ENCODE measurements at places on chromosomes 13 and 19.

DNA sequence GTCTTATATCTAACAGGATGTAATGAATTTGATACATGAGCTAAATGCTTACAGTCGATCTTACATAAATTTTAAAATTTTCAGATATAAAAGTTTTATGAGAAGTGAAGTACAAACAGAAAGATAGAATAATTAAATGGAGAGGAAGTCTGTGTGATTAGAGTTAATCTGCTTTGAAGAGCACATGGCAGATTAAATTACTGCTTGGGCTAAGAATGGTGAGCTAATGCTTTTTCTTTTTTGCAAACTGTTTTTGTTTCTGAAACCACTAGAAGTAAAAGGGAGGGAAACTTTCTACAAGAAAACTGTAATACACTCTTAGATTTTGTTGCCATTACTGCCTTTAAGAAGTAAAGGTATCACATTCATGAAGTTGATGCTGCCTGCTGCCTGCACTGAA lies 96.3 kb upstream of the SPRY2 start:
- no peak for DNase-seq

DNA sequence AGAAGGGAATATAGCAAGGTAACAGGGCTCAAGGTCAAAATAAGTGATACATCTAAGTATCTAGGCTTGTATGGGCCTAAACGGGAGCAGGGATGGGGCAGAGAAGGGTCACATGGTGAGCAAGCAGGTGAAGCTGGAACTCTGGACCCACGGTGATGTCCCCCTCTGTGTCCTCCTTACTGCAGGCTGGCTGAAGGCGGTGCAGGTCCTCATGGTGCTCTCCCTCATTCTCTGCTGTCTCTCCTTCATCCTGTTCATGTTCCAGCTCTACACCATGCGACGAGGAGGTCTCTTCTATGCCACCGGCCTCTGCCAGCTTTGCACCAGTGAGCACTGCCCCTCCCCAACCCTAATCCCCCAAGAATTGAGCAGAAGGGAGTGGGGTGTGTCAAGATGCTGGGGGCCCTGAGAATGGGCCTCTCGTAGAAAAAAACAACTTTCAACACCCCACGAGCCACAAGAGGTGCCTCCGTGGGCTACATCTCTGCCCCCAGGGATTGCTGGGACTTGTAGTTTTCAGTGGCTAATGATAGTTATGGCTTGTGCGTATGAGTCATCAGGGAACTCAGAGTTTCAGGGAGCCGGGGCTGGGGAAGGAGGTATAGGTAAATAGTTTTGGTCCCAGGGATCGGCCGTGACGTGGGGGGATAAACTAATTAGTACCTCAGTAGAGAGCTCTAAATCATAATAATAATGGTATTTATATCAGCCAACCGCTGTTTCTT lies 4.0 kb downstream of the EMP3 start:
- DNase-seq = no peak

DNA sequence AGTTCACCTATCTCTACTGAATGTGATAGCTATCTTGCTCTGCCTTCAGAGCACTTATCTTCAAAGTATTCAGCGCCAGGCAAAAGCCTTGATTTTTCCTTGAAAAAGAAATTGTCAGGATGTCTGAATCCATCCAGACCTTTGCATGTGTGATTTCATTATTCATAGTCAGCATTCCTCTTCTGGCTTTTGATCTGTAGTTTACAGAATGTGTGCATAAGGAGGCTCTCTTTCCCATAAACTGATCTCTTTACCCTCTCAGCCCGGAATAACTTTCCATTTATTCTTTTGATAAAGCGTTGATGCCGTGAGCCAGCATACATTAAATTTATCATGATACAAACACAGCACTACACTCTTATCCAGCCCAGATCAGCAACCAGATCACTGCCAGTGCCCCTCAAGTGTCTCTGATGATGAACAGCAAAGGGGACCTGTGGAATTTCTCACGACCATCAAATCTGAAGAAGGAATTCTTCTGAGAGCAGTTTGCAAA lies 130.8 kb downstream of the DNAJC15 start:
- no peak for DNase-seq

DNA sequence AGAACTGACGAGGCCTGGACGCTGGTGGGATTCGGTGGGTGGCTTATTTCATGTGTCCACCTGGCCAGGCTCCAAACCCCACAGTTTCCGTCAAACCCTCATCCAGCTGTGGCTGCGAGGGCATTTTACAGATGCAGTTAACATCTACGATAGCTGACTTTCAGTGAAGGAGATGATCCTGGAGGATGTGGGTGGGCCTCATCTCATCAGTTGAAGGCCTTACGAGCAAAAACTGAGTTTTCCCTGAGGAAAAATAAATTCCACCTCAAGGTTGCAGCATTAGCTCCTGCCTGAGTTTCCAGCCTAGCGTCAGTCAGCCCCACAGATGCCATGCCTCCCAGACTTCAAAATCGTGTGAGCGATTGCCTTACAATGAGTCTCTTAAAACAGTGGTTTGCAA lies 111.1 kb upstream of the PEG3 start:
- no peak for DNase-seq

GRCh38 chr13:51118809-51119431 lies 7.8 kb upstream of the C13orf42 start:
- DNase-seq = no peak

GRCh38 chr13:55120631-55121030 lies 2020.1 kb upstream of the PRR20A start:
- no peak for DNase-seq

DNA sequence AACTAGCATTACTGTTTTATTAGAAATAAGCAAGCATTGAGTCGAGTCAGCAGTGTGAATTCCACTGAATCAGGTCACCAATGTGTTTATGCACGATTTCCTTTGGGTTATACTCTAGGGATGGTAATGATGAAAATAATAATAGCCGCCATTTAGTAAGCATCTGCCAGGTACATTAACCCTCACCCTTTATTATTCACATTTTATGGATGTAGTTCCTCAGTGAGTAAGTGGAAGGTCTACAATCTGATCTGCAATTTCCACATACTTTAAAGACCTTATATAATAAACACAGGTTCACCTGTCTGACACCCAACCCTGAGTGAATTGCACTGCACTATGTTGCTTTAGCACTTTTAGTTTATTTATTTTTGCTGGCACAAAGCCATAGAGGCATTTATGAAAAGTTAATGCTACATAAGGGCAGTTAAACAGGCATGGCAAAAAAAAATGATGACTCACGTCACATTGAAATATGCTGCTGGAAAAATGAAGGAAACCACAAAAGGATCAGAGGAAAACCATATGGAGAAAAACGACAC lies 122.4 kb downstream of the TRPC4 start:
- no peak for DNase-seq

DNA sequence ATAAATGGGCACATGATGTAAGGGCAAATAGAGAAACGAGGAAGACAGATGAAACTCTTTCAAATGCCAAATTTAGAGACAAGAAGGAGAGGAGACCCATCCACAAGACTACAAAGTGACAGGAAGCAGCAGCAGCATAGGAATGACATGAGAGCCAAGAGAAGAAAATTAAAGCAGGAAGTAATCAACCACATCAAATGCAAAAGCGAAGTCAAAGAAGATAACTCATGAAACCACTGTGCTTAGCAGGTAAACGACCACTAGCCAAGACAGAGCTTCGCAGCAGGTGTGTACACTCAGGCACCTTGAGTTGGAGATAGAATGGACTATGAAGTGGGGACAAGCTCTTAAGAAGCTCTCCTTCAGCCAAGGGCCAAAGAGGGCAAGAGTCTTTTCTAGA lies 64.1 kb downstream of the KLF12 start:
- no peak for DNase-seq

GRCh38 chr19:39419003-39419402 lies 6.5 kb downstream of the PLEKHG2 start:
- no peak for DNase-seq

DNA sequence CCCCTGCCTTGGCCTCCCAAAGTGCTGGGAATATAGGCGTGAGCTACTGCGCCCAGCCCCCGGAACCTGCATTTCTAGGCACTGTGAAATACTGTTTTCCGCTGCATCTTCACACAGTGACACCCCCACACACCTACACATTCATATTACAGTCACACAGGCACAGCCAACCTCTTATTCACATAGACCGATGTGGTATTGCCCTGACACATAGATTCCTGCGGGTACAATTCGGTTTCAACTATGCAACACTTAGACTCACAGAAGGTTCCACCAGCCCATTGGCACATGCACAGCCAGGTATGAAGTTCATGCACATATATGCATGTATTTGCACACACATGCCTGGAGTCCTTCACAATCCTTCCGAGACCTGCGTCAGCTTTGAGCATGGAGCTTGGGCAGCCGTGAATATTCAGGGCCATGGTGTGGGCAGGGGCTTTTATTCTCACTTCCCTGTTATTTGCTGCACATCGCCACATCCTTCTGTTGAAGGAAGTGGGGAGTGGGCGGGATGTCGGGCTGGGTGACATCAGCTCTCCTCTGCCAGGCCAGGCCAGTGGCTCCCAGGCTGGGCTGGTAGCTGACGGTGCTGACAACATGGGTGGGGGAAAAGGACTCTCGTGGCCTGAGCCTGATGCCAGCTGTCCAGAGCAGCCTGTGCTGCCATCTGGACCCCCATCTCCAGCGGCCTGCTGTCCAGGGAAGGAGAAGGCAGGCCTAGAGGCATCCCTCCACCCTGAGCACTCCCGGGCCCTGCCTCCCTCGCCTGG lies 5.4 kb upstream of the CDC37 start:
- no peak for DNase-seq

- no peak for DNase-seq
These were observed 957 bp downstream of the NUMBL start for GRCh38 chr19:40689339-40690049.

DNA sequence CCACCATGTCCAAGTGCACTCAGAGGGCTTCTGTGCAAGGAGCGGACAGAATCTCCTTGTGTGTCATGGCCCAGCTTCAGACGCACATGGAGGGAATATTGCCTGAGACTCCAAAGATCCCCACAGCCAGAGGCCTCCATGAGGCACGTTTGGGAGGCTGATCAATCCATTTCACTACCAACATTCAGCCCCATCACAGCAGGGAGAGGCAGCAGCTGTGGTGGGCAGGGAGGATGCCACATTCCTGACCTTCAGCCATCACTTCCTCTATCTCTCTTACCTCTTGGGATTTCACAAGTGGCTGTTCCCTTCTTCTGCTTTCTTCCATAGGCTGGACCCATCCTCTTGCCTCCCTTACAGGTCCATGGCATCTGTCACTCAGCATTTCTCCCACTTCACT lies 82.4 kb upstream of the MBNL2 start:
- DNase-seq = no peak

GRCh38 chr13:75495938-75496337 lies 14.0 kb upstream of the TBC1D4 start:
- no peak for DNase-seq

- no peak for DNase-seq
These were observed 3.4 kb downstream of the EFNA2 start for GRCh38 chr19:1288833-1289685.

DNA sequence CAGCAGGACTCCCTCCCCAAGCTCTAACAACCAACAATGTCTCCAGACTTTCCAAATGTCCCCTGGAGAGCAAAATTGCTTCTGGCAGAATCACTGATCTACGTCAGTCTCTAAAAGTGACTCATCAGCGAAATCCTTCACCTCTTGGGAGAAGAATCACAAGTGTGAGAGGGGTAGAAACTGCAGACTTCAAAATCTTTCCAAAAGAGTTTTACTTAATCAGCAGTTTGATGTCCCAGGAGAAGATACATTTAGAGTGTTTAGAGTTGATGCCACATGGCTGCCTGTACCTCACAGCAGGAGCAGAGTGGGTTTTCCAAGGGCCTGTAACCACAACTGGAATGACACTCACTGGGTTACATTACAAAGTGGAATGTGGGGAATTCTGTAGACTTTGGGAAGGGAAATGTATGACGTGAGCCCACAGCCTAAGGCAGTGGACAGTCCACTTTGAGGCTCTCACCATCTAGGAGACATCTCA lies 6.2 kb upstream of the CEACAM5 start:
- DNase-seq = no peak

DNA sequence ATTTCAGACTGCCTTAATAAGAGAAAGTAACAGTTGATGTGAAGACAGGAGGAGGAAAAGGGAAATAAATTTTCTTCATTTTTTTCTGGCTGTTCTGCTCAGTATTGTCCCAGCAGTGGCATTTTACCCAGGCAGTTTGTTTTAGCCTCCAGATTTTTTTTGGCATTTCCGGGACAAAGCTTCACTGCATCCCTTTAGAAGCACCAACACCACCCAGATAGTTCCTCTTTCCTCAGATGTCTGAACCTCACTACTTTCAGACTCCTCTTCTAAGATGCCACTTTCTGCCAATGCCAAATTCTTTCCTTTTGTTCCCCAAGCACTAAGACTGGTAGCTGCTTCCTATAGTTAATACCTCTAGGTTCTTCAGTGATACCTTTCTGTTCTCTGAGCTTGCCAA lies 480.1 kb upstream of the SLC10A2 start:
- no peak for DNase-seq

DNA sequence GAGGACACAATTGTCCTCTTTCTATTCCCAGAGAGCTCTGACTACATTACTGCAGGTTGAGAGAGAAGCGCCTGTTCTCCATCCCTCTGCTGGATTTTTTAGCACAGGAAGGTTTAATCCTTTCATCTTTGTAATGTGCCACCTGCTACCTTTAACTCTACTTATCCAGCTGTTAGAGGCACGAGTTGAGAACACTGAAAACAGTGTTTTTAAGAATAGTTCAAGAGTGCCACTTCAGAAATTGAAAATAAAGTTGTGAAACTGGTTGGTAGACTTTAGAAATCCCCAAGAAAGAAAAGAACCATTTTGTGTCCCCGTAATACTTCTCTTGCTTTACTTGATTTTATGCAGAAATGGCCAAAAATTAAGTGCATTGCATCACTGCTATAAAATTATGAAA lies 20.6 kb downstream of the FREM2 start:
- no peak for DNase-seq

DNA sequence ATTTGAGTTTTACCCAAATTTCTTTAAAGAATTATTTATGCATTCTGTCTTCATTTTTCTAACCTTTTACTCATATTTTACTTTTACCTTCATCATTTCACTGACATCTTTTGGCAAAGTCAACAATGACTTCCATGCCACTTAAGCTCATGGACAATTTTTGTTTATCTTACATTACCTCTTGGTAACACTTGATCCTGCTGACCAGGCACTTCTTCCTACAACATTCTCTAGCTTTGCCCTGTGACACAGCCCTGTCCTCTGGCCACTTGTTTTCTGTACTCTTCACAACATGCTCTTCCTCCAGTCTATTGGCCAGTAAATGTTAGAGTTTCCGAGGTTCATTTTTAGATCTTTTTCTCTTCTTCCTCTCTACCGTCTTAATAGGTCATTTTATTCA lies 377.2 kb downstream of the SUCLA2 start:
- DNase-seq = no peak

GRCh38 chr19:10417541-10418234 lies 2.6 kb upstream of the PDE4A start:
- no peak for DNase-seq

GRCh38 chr13:36629057-36629385 lies 44.8 kb upstream of the SERTM1 start:
- no peak for DNase-seq
